ENCODE measurements at places on chromosomes 2 and 18.

DNA sequence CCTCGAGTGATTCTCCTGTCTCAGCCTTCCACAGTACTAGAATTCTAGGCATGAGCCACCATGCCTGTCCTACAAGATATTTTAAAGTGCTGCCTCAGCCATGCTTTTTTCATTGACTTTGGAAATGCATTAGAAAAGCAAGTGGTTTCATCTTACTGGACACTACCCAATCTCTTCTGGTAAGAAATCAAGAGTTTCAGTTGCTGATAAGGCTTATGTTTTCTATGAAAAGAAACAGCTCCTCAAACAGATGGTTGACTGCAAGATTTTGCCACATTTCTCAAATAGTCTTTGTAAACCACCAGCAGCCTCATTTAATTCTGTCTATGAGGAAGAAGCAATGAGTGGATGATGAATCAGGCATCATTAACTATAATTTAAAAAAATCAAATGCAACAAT, 264.5 kb upstream of the LRP1B start:
- DNase-seq: no peak

- no peak for DNase-seq
Measured at GRCh38 chr2:3399829-3400228, 20.3 kb downstream of the TRAPPC12 start.

DNA sequence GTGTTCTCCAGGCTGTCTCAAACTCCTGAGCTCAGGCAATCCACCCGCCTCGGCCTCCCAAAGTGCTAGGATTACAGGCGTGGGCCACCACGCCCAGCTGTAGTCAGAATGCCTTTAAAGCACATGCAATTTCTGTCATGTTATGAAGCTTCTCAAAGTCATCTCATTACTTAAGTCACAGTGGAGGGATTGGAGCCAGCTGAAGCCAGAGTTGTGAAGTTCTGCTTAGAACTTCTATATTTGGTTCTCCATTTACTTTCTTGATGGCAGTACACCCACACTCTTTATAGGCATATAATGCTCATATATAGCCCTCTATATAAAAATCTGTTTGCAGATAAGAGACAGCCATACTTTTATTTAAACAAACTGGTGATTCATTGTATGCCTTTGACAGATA, 68.8 kb upstream of the CWC22 start:
- DNase-seq: no peak

DNA sequence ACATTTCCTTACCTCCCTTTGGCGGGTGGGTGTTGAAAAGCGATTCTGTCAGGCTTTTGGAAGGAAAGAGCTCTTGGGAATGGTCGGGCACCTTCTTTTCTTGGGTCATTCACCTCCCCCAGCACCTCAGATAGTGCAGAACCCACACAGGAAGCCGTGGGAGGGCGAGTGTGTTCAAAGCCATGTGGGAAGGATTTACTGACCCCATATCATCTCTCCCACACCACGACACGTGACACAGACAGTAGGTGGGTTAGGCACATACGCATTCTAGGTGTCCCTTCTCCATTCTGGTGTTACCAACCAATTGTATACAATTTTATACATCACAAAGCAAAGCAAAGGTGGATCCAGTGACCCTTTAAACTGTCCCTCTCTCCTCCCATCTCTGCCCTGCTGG, 263.7 kb upstream of the REV1 start:
- no peak for DNase-seq

GRCh38 chr2:190355968-190356644, 12.7 kb downstream of the INPP1 start:
- DNase-seq: no peak

DNA sequence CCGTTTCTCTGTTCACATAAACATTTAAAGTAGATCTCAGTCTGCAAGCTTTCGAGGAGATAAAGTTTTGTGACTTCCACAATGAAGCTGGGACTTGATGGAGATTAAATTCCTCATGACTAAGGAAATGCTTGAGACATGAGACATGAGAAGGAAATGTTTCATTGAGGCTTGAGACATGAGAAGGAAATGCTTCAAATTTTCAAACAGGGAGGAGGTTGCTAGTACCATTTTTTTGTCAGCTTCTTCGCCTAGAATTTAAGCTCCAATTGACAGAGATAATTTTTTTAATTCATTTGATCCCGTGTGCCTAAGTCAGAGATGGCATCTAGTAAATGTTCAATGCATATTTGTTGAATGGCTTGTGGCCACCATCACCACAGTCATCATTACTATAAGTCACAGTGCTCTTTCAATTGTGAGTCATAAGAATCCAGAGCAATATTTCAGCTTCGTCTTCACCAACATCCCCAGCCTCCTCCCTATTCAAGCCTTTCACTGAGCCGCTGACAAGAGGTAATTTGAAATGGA, 543 bp upstream of the MARCHF4 start:
- DNase-seq: no peak

GRCh38 chr18:35693829-35694228, 112.3 kb downstream of the GALNT1 start:
- no peak for DNase-seq

GRCh38 chr2:239827523-239827890, 197.6 kb downstream of the NDUFA10 start:
- no peak for DNase-seq

GRCh38 chr2:221203856-221204255, 368.2 kb downstream of the EPHA4 start:
- DNase-seq: no peak

- no peak for DNase-seq
Measured at GRCh38 chr2:33134791-33135560, 188.2 kb downstream of the LTBP1 start.

- DNase-seq: no peak
Measured at GRCh38 chr2:196515051-196515450, 124.5 kb upstream of the CCDC150 start.

DNA sequence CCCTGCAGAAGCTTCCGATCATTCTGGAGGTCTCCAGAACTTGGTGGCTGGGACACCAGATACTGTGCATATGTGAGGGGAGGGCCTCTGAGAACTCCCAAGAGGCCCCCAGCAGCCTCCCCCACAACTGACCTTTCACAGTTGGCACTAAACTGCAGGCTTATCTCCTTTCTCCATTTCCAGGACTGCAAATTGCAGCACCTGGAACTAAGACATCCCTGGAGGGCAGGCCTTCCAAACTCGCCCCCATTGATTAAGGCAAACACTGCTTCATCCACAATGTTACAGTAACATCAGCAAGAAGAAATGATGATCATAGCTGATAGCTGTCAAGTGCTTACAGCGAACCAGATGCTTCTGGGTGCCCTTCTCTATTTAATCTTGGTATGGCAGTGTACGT, 67.9 kb downstream of the TGOLN2 start:
- DNase-seq: no peak

GRCh38 chr2:216520112-216520511, 21.5 kb downstream of the RPL37A start:
- DNase-seq: no peak

- DNase-seq: no peak
Measured at GRCh38 chr2:239109041-239109927, 261.4 kb downstream of the TWIST2 start.

GRCh38 chr18:35153609-35154272, 87.1 kb upstream of the ZNF397 start:
- no peak for DNase-seq

DNA sequence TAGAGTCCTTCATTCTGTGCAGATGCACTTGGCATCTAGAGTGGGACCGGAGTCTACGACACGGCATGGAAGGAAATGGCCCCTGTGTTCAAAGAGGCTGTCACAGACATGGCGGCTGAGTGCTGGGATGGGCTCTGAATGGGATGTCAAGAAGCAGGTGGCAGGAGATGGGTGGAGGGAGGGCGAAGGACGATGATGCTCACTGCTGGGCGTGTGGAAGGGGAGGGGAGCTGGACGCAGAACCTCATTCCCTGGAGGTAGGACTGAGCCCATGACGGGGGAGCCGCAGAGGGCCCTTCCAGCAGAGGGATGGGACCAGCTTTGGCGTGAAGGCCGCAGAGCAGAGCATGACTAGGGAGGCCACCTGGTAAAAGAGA, 18.8 kb upstream of the ALPI start:
- DNase-seq: no peak
